ENCODE measurements at places on chromosomes 11 and 22.

GRCh38 chr11:13223112-13223511 is 54.5 kb upstream of the BMAL1 start:
- DNase-seq, result no peak

GRCh38 chr11:130070109-130070845 is 583 bp downstream of the APLP2 start:
- DNase-seq, result peak; percentile 29

DNA sequence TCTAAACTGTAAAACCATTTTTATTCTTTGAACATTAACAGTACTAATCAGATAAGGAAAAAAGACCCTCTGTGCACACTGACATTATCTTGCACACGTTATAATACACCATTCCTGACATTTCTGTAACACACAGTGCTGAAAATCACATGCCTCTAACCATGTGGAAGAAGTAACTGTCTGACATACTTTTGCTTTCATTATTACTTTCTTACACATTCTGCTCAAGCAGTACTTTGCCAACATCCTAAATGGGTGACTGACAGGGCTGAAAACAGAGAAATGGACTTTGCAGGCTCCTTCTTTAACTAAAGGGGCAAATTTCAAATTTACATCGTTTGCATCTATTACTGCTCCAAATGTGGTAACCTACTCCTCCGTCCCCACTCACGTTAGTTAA is 22.8 kb upstream of the TP53AIP1 start:
- no peak for DNase-seq

DNA sequence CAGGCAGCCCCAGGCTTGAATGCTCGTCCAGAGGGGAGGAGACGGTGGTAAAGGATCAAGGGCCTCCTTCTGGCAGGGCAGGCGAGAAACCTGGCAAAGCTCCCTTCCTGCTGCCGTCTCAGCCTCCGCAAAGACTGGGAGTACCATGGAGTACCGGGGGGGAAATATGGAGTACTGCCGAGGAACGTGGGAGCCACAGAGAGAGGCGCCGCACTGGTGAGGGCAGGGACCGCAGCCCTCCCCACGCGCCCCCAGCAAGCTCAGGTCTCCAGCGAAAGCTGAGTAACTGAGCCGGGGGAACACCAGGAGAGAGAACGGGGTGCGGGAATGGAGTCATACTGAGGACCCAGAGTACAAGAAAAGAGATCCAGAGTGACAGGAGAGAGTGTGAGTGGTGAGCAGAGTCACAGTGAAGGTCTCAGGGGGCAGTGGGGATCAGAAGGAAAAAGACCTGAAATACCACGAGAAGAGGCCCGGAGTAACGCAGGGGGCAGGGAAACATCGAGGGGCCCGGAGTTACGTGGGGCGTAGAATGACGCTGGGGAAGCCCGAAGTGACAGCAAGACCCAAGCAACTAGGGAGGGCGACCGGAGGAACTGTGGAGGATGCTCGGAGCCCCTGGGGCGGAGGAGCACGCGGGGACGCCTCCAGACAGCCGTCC is 740 bp downstream of the EML3 start:
- peak; percentile 38 for DNase-seq

DNA sequence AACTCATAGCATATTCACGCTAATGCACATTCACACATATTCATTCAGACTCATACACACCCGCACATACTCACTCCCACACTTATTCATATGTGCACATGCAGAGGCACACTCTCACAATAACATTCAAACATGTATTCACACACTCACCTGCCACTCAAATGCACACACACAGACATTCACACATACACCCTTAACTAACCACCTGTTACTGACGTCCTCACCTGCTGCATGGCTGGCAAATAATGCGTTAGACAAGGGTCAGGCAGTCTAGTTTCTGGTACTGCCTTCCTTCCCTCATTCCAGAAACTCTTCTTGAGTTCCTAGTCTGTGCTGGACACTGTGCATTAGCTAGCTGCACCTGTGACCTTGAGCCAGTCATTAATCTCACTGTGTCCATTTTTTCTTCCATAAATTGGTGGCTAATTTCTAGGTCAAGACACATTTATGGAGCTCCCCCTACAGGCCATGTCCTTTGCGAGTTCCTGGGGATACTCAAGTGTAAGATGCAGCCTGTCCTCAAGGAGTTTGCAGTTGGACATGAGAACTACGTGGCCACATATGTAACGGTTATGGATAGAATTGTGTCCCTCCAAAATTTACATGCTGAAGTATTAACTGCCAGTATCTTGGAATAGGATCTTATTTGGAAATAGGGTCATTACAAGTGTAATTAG is 34.5 kb upstream of the SEZ6L start:
- DNase-seq, result no peak

- no peak for DNase-seq
These were observed 848 bp upstream of the TRPC6 start for GRCh38 chr11:101584655-101585054.

- DNase-seq, result no peak
These were observed 92.9 kb downstream of the TRAF6 start for GRCh38 chr11:36417154-36417553.
